Kidney glomerular epithelial cell (primary cell): ENCODE measurements at places on chromosomes 1 and 21.

DNA sequence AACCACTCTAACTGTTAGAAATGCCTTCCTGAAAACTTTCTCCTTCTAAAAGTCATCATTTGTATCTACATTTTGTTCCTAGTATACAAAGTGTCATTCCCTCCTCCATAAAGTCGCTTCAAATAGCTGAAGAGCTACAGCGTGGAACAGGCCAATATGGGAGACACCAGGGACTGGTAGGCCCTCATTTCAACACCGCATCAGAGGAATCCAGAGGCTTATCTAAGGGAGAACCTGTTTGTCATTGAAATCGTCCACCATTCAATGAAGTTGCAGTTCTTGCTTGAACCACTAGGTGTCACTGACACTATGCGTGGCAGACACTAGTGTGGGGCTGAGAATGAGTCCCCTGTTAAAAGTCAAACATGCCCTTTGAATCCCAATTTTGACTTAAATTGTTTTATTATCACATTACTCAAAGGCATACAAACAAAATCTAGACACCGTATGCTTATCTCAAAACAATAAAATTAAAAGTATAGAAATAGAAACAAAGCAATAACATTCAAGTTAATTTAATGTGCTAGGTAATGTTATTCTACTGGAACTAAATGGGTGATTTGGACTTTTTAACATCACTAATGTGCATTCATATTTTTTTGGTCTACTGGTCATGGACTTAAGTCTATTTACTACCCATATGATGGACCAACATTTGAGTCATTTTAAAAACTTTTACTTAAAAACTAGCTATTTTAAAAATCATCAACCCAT is 182.3 kb downstream of the FCRL5 start:
- peak; percentile 21 for DNase-seq

GRCh38 chr1:52899445-52899894 is 22.1 kb downstream of the ECHDC2 start:
- no peak for DNase-seq

DNA sequence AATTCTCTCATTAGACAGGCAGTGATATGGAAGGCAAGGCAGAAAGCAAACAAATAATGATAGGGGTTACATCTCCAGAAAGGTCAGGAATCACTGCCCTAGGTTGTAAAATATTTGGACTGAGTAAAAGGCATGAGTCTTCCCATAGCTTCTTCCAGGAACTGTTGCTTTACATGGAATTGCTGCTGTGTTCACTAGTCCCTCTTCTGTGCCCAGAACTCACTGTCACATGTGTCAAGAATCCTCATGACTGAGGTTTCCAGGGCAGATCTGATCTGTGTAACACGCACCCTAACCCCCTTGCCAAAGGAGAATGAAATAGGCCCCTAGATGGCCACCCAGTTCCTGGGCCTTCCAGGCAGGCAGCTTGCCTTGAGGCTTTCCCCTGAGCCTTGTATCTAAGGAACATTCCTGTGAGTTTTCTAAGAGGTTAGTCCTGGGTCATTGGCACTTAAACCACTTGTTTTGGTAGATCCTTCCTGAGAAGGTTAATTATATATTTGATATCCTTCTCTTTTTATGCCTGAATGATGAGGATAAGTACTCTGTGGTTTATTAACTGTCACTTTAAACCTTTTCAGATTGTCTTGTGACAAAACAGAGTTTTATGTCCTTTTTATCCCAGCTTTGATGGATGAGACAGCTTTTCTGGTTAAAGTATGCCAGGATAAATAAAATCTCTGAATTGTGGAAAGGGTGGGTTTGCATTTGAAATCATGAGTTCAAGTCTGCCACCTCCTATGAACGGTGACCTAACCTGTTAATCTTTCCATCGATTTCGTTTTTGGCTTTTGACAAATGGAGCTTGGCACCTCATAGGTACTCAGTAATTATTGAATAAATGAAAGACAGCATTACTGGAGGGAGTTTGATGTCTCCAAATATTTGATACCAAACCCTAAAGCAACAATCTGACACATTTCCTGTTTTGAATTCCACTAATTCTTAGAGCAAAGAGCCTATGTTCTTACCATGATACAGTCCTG is 163.3 kb downstream of the DHRS3 start:
- DNase-seq, result peak; percentile 80

GRCh38 chr1:183804916-183805841 is at the start of gene RGL1:
RGL1 (plus strand) TSS chr1:183805120; CDS start chr1:183805298, 178 bp downstream.
- DNase-seq, result peak; percentile 69

DNA sequence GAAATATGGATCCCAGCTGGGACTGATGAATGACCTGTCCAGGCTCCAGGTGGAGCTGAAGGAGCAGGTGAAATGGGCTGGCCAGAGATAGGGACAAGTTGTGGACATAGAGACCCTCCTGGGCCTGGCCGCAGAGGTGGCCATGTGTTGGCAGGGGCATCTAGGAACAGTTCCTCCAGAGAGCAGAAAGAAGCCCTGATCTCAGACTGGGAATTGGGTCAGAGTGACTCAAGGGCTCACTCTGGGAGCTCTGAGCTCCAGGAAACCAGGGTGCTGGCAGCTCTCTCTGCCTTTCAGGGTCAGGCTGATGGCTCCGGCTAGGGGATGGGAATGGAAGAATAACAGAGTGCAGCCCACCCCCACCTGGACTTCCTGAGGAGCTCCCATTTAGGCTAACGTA is 3.0 kb downstream of the NT5C1A start:
- DNase-seq, result no peak

GRCh38 chr1:115670476-115671175 is 28.9 kb downstream of the VANGL1 start:
- DNase-seq, result no peak

- peak; percentile 3 for DNase-seq
These were observed at the start of gene RUSC1 for GRCh38 chr1:155320661-155321617. RUSC1 (plus strand) TSS chr1:155320894; CDS start chr1:155321774, 880 bp downstream.

DNA sequence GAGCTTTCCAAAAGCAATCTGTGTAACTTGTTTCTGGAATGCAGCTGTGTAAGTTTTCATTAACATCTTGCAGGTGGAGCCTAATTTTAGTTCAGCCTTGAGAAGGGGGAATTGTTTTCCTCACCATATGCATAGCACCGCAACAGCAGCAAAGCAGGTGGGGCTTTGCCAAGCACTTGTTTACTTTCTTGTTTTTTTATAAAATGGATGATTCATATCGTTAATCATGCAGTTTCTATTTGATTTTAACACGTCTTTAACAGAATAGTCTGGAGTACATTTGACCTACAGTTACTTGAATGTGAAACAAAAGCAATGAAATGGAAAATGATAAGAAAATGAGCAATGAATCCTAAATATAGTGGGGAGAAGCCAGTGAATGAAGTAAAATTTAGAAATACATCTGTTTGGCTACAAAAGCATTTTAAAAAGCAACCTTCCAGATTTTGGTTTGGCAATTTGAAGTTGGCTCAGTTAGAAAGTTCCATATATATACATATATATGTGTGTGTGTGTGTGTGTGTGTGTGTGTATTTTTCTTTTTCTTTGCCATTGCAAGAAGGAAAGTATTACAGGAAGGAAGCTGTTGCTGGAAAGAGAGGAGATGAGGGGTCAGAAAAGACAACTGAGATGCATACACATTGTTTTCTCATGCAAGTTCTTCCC is 119.0 kb upstream of the ADGRL2 start:
- peak; percentile 40 for DNase-seq
